ENCODE measurements at places on chromosomes 5 and 9. TPM values are rescaled to one million over a fixed set of nuclear protein-coding genes. Genes with fewer than 3 reads are reported as not detected.

OTP gene
- total RNA-seq = not detected

DNA sequence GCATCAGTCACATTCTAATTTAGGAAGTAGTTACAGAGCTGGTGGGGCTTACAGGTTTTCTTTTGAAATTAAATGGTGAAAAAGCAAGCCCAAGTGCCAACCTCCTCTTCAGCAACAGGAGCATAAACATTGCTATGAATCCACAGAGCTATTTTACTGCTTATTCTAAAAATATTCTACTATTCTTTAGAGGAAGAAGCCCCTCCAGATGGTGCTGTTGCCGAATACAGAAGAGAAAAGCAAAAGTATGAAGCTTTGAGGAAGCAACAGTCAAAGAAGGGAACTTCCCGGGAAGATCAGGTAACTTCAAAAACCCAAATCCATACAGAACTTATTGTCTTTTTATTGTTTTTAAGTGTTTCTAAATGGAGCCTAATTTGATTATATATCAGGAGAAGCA lies 202.8 kb downstream of the CWC27 start:
- DNase-seq = peak; percentile 41

PTGDS gene
- total RNA-seq = 0.25 TPM

DNA sequence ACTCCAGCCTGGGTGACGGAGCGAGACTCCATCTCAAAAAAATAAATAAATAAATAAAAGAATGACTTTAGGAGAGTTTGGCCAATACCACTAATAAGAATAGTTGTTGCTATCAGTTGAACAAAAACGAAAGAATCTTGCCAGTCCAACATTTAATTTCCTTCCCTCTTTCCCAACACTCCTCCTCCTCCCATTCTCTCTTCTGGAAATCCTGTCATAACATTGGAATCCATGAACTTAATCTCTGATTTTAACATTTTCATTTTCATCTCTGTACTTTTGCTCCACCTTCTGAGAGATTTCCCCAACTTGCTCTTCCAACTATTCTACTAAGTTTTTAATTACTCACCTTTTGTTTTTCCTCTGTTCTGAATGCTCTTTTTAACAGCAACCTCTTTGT lies 42.8 kb upstream of the CDK20 start:
- no peak for DNase-seq

DNA sequence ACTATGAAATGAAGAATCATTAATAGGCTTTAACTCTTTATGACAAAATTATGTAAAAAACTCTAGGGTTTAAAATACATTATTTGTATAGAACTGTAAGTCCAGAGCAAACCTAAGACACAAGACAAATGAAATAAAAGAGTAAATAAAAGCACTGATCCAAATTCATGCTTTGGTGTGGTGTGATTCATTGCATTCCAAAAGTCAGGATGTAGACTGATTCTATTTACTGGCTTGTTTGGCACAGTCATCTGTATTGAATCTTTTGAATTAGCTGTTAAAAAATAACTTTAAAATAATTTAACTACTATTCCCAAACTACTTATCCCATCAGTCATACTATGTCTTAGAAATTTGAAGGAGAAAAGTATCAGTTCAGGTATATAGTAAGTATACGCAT lies 31.1 kb downstream of the IL4 start:
- DNase-seq = no peak

HTR4 gene
- not detected for total RNA-seq

GRCh38 chr9:103615994-103616393 lies 478.1 kb upstream of the SMC2 start:
- DNase-seq = no peak

FOXD4 gene
- 0.13 TPM for total RNA-seq

NTNG2 gene
- total RNA-seq = 0.77 TPM

SLC34A1 gene
- not detected for total RNA-seq

LURAP1L gene
- 2.5 TPM for total RNA-seq

GRCh38 chr5:126133424-126133823 lies 289.8 kb upstream of the GRAMD2B start:
- DNase-seq = no peak

DNA sequence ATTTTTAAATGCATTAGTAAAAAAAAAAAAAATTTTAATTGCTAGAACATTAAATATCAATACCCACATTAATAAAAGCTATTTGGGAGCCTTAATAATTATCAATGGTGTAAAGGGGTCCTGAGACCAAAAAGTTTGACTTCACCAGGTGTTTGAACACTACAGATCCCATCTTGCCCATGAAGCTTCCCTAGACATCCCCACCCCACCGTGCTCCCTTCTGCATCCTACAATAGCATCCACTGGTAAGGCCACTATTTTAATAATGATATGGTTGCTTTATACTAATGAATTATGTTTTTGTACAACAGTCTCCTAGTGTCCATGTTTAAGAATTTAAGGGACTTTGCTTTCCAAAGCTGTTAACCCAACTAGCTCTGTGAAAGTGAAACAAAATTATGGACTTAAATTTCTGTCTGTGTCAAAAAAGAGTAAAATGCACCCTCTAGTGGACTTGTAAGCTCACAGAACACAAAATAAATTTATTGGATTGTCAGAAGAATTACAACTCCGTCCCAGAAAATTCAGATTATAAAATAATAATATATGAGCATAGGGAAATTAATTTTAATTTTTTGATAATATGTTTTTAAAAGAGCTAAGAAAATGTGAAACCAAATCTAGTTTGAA lies 76.0 kb downstream of the ARL15 start:
- no peak for DNase-seq

ANKRD34B gene
- total RNA-seq = not detected

PCDHB16 gene
- total RNA-seq = 0.76 TPM

- peak; percentile 43 for DNase-seq
Measured at GRCh38 chr9:13896922-13897835, 416.8 kb downstream of the NFIB start.

ROPN1L gene
- total RNA-seq = 2.2 TPM

- DNase-seq = no peak
Measured at GRCh38 chr5:139369181-139369580, 13.9 kb downstream of the SLC23A1 start.

LVRN gene
- 0.25 TPM for total RNA-seq

DNA sequence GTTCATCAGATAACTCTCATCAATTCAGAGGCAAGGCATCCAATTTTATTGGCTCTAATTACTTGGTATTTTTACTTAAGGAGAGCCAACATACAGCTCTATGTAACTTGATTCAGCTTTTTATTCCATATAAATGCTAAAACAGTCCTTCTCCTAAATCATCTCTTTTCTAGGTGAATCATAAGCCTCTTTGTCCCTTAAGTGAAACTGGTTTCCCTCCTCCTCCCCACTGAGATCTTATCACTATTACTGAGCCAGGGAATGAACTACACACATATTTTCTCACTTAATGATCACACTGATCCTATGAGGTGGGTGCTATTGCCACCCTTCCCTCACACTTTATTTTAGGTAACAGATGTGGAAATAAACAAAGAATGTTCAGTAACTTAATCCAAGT lies 1143.8 kb downstream of the MAT2B start:
- no peak for DNase-seq

OR1Q1 gene
- not detected for total RNA-seq

DNA sequence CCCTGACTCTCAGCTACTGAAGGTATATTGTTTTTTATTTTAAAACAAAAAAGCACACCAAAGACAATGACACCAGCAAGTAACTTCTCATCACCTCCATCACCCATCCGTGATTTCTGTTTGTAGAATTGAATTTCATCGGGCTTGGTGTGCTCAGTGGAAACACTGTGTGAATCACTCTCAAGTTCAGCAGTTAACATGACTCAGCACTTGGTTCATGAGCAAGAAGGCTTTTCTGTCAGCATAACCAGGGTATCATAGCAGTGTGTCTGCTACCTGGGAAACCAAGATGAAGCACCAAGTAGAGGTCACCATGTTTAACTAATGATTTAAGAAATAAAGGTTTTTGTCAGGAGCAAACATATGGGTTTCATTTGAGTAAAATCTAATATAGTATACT lies 123.7 kb downstream of the INSYN2B start:
- no peak for DNase-seq

DNA sequence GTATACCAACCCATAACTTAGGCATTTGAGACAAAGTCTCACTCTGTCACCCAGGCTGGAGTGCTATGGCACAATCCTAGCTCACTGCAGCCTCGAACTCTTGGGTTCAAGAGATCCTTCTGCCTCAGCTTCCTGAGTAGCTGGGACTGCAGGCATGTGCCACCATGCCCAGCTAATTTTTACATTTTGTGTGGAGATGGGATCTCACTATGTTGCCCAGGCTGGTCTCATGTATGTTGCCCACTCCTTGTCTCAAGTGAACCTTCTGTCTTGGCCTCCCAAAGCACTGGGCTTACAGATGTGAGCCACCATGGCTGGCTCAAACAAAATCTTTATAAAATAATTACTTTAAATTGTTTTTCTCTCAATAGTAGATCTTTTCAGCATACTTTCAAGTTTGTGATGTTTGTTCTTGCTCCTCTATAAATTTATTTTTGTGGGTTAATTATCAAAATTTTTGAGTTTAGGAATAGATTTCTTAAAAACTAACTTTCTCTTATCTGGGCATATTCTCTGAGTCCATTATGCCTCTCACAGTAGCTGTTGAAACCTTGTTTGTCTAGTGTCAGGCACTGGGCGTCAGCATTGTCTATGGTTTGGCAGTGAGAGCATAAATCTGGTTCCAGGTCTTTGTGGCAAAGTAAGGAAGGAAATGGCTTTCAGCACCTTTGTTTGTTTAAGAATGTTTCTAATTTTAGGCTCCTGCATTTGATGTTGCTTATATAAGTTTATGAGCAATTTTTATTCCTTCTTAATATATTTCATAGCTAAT lies 38.7 kb downstream of the NLN start:
- peak; percentile 92 for DNase-seq

- DNase-seq = no peak
Measured at GRCh38 chr5:115859378-115859777, 17.6 kb downstream of the AP3S1 start.

- no peak for DNase-seq
Measured at GRCh38 chr9:4117835-4118610, 181.8 kb downstream of the GLIS3 start.

DNA sequence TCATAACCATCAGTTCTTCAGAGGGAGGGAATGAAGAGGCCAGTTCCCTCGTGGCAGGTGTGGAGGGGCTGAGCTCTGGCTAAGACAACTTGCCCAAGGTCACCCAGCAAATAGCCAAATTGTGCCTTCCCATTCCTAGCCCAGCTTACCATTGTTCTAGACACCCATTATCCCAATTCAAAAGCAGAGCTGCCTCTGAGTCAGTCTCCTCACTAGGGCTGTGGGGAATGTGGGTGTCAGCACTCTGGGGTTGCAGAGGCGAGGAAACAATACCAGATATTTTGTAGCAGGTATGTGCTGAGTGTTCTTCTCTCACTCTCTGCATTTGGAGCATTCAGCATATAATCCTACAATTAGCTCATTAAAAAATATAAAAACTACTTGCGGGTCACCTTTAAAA lies 270.8 kb downstream of the PSAT1 start:
- DNase-seq = no peak

HAPLN1 gene
- not detected for total RNA-seq

DNA sequence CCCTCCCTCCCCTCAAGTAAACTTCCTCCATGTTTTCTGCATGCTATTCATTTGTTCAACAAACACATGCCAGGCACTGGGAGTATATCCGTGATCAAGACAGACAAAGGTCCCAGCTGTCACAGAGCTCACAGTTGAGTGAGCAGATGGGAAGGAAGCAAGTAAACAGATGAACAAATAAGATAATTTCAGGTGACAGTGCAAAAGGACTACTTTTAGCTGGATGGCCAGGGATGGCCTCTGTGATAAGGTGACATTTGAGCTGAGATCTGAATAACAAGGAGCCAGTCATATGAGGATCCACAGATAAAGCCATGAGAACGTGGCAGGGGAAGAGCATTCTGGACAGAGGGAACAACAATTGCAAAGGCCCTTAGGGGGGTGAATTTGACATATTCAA lies 121.7 kb upstream of the RAD23B start:
- DNase-seq = no peak

DNA sequence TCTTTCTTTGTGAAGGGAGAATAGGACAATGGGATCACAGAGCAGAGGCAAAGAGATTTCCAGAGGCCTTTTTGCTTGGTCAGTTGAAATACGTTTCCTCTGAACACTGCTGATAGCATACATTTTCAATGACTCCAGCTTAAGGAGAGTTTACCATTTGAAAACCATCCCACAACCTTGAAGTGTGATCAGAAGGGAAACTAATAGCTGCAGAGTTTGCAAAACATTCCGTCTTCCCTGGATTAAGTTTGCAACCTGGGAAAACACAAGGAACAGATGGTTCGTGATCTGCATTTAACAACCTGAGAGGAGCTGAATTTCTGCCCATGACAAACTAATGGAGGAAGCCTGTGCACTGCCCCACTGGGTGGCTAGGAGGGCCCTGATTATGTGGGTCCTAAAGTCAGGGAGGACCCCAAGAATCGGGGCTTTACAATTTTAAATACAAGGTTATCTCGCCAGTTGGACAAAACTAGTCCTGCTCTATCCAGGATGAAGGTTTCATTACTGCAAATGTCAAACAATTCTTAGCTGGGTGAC lies 35.6 kb downstream of the MTX3 start:
- DNase-seq = no peak

CDKN2B-AS1 gene
- total RNA-seq = 0.76 TPM

EPB41L4B gene
- 0.51 TPM for total RNA-seq

- no peak for DNase-seq
Measured at GRCh38 chr5:170278611-170279458, 18.7 kb downstream of the LCP2 start.

All from dermis microvascular lymphatic vessel endothelial cell (primary cell).